Stimulated activated CD8-positive, alpha-beta memory T cell treated with anti-CD3 and anti-CD28 coated beads, Interleukin-7, amount 100 ng/mL, for 24 hours (primary cell): ENCODE measurements at places on chromosomes 16 and 17.
A peak's percentile ranks its signal among the peaks of the same experiment; 100 is the strongest.

GRCh38 chr17:45021607-45022287, 29.7 kb downstream of the DCAKD start:
- DNase-seq, result peak; percentile 37

GRCh38 chr17:2655546-2655945, 56.0 kb downstream of the CLUH start:
- no peak for DNase-seq

DNA sequence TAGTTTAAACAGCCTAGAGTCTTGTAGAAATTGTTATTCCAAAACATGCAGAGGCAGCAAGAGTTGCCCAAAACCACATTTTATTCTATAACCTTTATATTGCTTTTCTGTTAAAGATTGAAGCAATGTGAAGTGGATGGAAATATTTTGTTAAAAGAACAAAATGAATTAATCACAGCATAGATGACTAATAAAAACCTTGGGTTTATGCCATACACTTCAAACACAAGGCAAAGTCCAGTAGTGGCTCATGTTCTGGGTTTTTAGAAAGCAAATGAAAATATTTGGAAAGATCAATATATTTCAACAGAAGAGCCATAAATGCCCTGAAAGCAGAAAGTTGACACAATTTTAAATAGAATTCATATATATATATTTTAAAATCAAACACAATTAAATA, 36.7 kb upstream of the ULK2 start:
- DNase-seq, result no peak

DNA sequence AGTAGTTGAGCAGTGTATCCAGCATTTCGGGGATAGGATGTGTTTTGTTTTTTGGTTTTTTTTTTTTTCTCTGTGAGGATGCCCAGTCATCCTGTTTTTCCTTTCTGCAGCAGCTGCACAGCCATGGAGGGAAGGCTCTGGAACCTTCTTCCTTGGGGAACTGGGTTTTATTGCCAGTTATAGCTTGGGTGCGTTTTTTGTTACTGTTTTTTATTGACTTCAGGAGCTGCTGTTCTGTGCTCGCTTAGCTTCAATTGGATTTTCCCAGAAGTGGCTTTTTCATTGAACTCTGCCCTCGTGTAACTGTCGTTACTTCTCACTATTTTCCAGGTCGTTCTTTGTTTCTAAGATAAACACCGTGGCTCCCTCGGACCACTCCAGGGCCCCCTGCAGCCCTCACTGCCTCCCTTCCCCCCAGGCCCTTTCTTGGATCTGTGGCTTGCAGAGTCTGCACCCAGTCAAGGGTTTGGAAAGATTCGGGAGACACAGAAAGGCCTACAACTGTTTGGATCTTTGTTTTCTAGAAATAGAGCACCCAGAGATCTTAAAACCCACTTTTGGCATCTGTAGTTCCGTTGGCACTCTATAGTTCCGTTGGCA, 119.7 kb upstream of the CACNG5 start:
- DNase-seq, result no peak

DNA sequence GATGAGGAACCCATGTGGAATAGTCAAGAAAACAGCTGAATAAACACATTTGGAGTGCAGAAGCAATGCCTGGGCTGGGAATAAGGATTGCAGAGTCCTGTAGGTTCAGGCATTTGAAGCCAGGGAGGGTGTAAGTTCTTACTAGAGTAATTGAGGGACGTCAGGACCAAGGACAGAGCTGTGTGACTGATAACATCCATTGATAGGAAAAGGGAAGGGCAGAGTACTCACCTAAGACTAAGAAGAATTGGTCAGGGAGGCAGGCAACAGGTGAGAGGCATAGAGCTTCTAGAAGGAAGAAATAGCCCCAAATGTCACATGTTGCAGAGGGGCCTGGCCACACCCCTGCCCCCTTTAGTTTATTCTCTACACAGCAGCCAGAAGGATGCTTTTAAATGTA, 79.8 kb upstream of the TMEM132E start:
- no peak for DNase-seq

DNA sequence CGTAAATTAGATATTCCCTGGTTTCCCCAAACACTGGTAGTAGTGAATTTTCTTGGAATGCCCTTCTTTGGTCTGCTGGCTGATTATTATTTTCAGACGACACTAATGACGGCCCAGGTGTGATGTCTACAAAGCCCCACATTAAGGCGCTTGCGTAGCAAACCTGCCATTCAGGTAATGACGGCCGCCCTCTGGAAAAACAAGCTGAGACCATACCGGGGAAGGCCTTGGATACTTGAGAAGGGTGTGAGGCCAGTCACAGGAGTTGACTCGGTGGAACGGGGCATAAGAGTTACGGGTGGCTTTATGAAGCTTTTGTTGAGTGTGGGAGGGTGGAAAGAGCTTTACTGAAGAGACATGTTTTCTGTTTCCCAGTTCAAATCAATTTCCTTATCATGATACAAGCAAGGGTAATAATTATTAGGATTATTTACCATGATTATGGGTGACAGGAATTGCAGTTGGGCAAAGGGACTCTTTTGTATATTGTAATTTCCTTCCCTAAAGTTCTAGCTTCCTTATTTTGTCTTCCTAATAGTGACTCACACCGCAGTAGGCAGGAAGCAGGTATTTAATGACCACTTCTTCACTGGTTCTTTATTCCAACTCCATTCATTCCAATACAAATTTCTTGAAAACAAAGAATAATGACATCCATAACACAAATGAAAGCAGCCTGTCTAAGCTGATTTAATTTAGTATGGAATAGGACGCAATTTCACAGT, 24.8 kb downstream of the KRT23 start:
- DNase-seq, result no peak

GRCh38 chr16:87172632-87173031, 144.6 kb downstream of the C16orf95 start:
- no peak for DNase-seq

GRCh38 chr17:50688245-50688644, 19.5 kb downstream of the ANKRD40 start:
- DNase-seq, result no peak

DNA sequence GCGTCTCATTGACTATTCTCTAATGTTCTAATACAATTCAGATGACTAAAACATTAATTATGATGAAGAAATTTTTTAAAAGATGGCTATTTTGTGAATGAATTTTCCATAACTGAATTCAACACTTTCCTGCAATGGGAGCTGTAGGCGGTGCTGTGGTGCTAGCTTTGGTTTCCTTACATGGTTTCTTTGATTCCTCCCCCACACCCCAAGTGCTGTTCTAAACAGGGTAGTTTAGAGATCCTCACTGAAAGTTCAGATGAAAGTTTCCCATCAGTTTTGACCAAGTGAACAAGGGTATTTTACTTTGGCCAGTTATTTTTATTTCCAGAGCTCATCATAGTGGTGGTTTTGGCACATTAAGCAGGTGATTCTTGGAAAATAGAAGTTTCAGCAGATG, 26.0 kb upstream of the MRC2 start:
- no peak for DNase-seq

DNA sequence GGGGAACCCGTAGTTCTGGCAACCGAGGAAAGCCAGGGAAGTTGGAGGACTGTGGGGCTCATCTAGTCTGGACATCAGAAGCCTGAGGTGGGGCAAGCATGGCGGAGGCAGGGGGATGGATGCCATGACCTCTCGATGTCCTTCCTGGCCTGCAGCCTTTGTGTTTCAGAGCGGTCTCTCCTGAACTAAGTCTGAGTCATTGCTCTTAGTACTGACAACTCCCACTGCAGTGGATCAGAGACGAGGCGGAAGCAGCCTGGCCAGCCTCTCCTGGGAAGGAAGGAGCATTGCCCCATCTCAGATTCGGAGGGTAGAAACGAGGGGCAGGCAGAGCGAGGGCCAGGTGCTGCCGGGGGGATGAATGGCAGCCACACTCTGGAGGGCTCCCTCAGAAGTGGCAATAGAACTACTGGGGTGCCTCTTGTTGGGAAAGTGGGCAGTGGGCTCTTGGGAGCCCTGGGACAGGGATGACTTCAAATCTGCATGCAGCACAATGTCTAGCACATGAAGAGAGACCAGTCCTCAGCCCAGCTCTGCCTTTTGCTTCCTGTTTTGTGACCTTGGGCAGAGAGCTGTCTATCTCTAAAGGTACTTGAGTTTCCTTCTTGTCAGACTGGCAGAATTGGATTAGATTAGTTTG, 3.6 kb upstream of the STAC2 start:
- no peak for DNase-seq

DNA sequence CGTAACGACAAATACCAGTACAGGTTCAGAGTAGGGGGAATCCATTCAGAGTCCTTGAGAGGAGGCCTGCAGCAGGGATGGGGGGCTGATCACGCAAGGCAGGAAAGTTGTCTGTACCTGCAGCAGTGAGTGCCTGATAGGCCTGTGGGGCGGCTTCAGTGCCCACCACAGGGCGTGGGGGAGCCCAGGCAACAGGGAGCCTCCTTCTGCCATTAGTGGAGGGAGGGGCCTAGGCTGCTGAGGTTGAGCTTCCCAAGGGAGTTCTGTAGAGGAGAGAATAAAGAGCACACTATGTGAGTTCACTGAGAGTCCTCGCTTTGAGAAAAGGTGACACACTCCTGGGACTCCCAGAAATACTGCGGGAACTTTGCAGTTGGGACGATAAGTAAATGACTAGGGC, 134.6 kb downstream of the SPECC1 start:
- no peak for DNase-seq

GRCh38 chr16:23557779-23558702, 514 bp downstream of the UBFD1 start:
- peak; percentile 13 for DNase-seq

GRCh38 chr17:49397586-49397985, 17.1 kb downstream of the PHB1 start:
- DNase-seq, result no peak

DNA sequence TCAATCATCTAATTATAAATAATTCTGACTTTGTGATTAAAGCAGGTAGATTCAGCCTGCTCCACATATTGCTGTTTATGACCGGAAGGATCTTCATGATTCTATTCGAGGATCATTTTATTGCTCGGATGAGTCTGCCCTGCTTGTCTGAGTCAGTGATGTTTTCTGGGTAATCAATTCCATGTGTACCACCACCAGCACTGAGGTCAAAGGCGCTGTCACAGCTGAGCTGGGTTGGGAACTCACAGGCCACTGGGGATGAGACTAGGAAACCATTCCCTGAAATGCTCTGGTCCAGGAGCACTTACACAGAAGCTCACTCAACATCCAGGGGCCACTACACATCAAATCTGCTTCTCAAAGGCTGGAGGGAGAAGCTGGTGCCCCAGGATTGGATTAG, 30.4 kb upstream of the ERN1 start:
- no peak for DNase-seq

DNA sequence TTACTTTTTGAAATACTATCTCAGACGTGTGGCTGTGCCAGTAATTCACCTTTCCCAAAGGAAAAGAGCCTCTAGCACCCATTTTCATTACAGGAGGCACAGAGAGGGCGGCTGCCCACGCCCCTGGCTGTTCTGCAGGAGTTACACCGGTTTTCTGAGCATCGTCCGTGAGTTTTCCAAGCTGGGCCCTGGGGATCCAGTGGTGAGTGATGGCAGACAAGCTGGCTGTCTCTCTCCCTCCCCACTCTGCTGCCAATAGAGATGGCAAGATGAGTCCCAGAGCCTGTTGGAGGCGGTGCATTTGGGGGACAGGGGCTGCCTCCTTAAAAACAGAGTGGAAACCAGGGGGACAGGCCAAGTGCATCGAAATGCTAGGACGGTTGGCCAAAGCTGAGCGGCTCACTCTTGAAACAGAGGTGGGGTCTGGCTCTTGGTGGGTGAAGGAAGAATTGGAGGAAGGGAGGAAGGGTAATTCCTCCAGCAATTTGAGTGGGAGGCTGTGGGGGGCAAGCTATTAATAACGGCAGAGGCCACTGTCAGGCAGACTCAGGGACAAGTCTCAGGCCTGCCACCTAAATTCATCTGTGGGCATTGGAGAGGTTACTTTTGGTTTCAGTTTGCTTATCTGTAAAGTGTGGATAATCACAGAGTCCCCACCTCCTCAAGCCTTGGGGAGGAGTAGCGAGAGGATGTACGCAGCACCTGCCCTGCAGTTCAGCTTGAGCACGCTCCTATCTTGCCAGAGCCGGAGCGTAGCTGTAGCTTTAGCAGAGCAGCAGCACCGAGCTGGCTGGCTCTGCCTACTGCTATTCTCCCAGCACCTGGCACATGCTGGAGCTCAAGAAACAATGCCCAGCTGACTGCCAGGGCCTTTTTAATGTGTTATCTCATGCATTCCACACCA, 7.5 kb upstream of the NOS2 start:
- DNase-seq, result no peak

GRCh38 chr16:13982451-13982850, 62.5 kb downstream of the ERCC4 start:
- no peak for DNase-seq

- DNase-seq, result no peak
Observed at GRCh38 chr17:52283872-52284271, 125.4 kb upstream of the CA10 start.
